Stimulated activated CD8-positive, alpha-beta memory T cell treated with anti-CD3 and anti-CD28 coated beads, Interleukin-2, amount 100 ng/mL, for 48 hours (primary cell): ENCODE measurements at places on chromosomes 3 and 15.

DNA sequence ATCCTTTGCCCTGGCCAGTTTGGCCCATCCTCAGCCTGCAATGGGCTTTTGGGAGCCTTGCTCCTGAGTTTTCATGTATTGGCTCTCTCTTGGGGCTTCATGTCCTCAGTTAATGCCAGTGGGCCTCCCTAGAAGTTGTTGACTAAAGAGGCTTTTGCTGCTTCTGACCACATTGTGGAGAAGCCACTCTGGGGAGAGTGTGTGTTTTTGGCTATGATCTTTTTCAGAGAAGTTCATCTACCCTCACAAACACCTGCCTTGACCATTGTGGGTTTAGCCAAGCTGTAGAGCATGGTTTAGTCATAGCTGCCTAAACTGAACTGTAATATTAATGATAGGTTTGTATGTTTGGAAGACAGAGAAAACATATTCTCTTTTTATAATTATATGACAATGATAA, 6.0 kb downstream of the MRAS start:
- no peak for DNase-seq

GRCh38 chr3:12993517-12994356, 79.5 kb downstream of the IQSEC1 start:
- DNase-seq, result no peak

DNA sequence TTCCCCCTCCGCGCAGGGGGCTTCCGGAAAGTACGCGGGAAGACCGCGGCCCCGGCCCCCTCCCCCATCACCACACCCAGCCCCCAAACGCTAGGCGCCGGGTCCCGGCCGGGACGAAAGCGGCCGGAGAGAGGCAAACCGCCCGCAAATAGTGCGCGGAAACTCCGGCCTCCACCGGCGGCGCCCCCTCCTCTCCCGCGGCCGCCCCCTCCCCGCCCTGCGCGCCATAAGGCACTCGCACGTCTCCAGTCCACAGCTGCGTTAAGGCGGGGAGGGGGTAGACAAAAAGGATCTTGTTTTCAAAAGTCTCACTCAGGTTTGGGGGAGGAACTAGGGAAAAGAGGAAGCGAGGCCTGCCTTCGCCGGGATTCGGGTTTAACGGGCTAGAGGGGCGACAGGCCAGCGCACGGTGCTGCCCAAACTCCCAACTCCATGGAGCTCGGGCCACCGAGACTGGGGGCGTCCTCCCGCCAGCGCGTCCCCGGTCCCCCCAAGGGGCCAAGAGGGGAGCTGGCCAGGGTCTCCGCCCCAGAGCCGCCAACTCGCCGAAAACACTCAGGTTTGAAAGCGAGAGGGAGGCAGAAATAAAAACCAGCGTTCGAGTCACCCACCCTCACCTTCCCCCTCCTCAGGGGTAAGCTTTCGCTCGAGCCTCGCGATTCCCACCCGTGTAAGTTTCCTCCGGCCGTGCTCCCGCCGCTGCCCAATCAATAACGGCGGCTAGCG, 1.8 kb downstream of the ANP32A start:
- DNase-seq, result peak; percentile 48

- no peak for DNase-seq
Measured at GRCh38 chr3:16508591-16508995, 4.9 kb downstream of the RFTN1 start.

DNA sequence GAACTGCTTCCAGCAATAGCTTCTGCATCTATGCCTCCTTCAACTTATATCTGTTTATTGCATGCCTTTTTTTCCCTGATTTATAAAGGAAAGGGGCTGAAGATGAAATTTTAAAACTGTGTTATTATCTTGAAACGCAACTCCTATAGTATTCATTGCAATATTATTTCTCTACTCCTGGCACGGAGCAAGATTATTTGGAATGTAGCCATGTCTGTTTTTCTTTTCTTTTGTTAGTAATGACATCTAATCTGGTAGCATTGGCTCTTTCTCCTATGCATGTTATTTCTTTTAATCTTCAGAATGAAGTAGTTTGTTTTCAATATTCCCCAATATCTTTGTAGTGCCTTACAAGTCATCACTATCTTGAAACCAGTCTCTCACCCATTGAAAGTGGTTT, 33.6 kb downstream of the KCNMB2 start:
- no peak for DNase-seq

DNA sequence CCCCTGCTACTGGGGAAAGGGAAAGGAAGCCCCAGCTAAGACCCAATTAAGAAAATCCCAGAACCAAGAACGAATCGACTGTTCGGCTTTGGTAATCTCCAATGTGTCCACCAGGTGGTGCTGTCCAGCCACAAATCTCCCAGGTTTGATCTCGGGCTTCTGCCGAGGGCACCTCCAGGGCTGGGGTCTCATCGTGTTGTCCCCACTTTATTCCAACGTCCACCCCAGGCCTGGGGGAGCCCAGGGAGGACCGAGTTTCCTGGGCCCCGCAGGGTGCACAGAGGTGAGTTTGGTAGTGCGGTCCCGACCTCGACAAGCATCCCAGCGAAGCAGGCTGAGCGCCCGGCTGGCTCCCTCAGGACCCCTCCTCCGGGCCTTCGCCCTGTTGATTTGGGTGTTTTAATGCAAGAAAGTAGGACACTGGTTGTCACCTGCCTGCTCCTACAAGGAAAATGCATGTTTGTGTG, 185.1 kb downstream of the GOLGA6L6 start:
- peak; percentile 54 for DNase-seq

- no peak for DNase-seq
Measured at GRCh38 chr3:58334506-58334884, 1.8 kb downstream of the PXK start.

DNA sequence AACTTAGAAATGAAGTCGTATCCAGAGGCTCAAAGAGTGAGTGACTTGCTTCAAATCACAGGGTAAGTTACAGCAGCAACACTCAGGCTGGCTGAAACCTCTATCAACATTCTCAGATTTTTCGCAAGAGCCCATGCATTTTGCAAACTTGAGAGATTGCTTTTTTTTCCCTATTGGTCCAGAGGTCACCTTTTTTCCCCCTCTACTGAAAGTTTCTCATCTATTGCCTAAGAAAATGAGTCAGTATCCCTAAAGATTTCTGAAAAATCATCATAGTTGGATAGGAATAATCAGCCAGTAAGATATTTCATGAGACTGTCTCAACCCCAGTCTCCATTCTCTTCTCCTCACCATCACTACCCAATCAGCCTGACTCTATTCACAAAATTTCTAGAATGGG, 410.6 kb downstream of the FOXP1 start:
- DNase-seq, result no peak

- no peak for DNase-seq
Measured at GRCh38 chr3:132486099-132486498, 68.8 kb downstream of the DNAJC13 start.

GRCh38 chr3:14632442-14632930, 19.1 kb upstream of the CCDC174 start:
- no peak for DNase-seq

GRCh38 chr15:66211670-66212562, 41.6 kb downstream of the MEGF11 start:
- no peak for DNase-seq

DNA sequence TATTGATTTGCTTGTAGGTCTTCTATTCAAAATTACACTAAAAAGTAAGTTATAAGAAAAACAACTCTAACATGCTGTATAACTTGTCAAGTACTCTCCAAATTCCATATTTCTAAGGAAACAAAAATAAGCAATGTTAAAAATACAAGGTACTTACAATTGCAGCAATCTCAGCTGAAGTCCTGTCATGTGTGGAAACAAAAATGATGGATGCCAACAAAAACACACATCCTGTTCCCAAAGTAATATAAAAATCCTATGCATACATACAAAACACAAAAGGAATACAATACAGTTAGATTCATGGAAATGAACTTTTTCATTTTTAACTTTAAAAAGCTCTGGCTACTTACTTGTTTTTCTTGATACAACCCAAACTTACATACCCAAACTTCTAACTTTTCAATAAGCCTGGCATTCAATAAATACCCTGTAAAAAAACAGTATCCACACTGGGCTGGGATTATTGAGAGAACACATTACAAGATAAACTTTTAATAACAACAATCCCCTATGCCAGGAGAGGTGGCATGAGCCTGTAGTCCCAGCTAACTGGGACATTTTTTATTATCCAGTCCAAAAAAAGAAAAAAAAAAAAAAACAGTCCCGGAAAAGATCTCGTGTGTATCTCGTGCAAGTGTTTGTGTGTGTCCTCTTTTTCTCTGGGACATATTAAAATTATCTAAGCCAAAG, 14.7 kb downstream of the CMTM6 start:
- DNase-seq, result no peak

GRCh38 chr3:124896824-124897526, 9.8 kb upstream of the ITGB5 start:
- DNase-seq, result no peak

- DNase-seq, result no peak
Measured at GRCh38 chr3:111895071-111895470, 36.0 kb downstream of the PHLDB2 start.

- DNase-seq, result no peak
Measured at GRCh38 chr15:68557469-68558317, 21.1 kb upstream of the CORO2B start.

DNA sequence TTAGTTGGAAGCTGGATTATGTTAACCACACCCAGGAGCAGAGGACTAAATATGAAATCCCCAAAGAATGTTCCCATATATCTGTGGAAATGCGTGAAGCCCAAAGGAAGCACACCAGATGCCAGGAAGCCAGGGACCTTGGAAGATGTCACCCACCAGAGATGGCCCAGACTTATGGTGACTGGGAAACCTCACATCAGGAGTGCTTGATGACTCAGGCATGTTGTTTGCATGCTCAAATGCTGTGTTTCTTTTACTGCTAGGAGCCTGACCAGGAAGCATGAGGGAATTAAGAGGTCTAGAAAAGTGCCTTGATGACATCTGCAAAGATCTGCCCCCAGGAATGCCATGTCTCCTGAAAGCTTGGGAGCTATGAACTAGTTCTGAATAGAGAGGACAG, 109.0 kb upstream of the SLC2A2 start:
- no peak for DNase-seq

GRCh38 chr3:182620723-182621434, 172.4 kb upstream of the ATP11B start:
- no peak for DNase-seq
